IMR-90 (cell line): ENCODE measurements at places on chromosomes 5 and 9. TPM values are rescaled to one million over a fixed set of nuclear protein-coding genes. Genes with fewer than 3 reads are reported as not detected.

DNA sequence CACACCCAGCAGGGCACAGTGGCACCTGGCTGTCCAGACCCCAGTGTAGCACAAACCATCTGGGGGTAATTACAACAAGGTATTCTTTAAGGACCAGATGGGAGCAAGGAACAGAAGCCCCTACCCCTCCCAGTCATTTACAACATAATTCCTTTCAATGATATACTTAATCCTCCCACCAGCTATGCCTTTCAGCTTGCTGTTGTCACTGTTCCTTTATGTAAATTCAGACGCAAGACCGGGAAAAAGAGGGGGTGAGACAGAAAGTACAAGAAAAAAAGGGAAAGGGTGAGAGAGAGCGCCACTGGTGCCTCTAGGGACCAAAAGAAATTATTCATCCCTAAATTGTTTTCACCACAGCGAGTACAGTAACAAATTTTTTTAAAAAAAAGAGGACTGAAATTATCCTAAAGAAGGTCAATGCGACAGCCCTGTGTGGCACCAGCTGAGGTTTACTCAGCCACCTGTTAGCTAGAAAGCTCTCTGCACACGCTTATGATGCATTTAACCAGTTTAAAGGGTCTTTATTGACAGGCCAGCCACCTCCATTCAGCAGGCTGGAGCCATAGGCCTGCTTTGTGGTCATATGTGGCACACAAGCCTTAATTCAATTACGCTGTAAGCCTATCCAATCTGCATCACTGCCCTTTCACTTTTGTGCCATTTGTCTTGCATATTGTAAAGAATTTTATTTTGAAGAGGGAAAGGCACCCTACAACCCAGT lies 210.2 kb upstream of the ISL1 start:
- DNase-seq, result no peak

OLFML2A gene
- 4.7 and 5.9 TPM in 2 replicates for polyA plus RNA-seq

SEMA4D gene
- 1.1 and 1.5 TPM in 2 replicates for polyA plus RNA-seq

- DNase-seq, result peak; percentile 2
These were observed 190.4 kb downstream of the EPB41L4A start for GRCh38 chr5:112228667-112229066.

- DNase-seq, result no peak
These were observed 77.3 kb upstream of the ZNF366 start for GRCh38 chr5:72584466-72584865.

DNA sequence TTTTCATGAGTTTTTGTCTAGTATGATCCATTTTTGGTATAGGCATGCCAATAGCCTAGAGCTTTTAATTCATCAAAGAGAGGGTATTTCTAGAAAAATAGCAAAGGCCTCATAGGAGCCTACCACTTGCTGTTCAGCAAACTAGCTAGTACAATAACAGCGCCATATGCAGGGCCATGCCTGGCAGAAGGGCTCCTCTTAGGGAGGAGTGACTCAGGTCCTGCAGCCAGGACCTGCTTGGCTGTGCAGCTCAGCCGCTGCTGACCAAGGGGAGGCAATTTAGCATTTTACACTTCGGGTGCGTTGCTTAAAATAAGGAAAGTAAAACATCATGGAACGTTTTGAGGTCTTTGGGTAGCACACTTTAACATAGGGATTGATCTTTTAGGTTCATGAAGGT lies 100.6 kb downstream of the TRIO start:
- no peak for DNase-seq

CDO1 gene
- 4.8 and 7.9 TPM in 2 replicates for polyA plus RNA-seq

GRCh38 chr5:73939557-73939956 lies 313.6 kb downstream of the ARHGEF28 start:
- no peak for DNase-seq

NIPSNAP3A gene
- 16.2 and 21.4 TPM in 2 replicates for polyA plus RNA-seq

- peak; percentile 73 for DNase-seq
These were observed 511.0 kb upstream of the TLE4 start for GRCh38 chr9:79060766-79061165.

GRCh38 chr5:117624201-117624600 lies 1049.6 kb upstream of the SEMA6A start:
- DNase-seq, result no peak

SMIM27 gene
- 3.4 and 5.5 TPM in 2 replicates for polyA plus RNA-seq

C1QTNF3 gene
- polyA plus RNA-seq, result 0.76 and 1.0 TPM in 2 replicates

MAMDC4 gene
- 3.5 and 5.0 TPM in 2 replicates for polyA plus RNA-seq

DNA sequence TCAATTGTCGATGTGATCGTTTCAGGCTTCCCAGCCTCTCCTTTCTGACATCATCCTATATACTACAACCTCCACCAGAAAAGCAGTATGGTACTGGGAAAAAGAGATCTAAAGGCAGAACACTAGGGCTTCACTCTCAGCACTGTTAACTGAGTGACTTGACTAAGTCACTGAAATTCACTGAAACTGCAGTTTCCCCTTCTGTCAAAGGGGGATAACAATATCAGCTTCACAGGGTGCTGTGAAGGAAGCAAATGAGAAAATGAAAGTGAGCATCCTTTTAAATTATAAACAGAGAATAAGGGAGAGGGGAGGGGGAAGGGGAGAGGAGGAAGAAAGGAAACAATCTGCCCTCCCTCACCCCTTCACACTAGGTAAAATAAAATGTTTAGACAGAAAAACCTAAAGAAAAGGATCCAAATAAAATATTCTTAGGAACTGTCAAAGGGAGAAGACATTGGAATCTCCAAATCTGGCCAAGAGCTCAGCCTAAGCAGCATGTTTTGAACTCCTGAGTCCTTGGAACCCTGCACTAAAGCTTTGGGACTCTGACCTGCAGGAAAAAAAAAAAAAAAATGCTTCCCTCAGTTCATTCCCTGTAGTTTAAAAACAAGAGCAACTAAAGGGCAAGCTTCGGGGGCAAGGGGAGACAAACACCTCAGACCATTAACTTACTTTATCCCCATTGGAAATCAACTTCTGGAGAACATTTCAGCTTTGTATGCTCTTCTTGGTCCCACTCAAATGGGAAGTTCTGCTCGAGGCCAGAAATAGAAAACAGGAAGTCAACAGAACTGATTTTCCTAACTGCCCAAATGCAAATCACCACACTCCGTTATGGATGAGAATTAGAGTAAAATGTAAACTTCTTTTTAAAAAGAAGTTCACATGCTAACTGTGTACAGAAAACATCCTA lies 178.3 kb downstream of the DEPDC1B start:
- no peak for DNase-seq

DNA sequence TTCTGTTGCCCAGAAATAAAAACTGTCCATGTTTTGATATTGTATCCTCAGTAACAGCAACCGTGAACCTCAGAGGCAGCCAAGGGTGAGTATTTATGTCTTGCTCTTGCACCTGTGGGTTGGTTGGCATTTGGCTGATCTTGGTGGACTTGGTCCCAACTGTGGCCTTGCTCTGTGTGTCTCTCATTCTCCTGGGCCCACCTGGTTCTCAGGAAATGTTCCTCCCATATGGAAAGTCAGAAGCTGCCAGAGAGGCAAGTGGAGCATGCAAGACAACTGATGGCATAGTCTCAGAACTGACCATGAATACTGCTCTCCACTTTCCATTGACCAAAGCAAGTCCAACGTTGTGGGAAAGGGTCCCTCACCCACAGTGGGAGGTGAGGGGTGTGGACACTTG lies 13.6 kb upstream of the NINJ1 start:
- DNase-seq, result no peak

GRCh38 chr9:129667850-129668249 lies 2.4 kb downstream of the PRRX2 start:
- DNase-seq, result no peak

MEGF9 gene
- polyA plus RNA-seq, result 3.0 and 3.4 TPM in 2 replicates

- DNase-seq, result no peak
These were observed 45.9 kb upstream of the CEMIP2 start for GRCh38 chr9:71814226-71814625.

- peak; percentile 44 for DNase-seq
These were observed 52.7 kb downstream of the RXRA start for GRCh38 chr9:134378901-134379338.

GRCh38 chr5:147805030-147805454 lies 22.5 kb upstream of the JAKMIP2 start:
- no peak for DNase-seq

- DNase-seq, result no peak
These were observed 7.7 kb upstream of the NFIB start for GRCh38 chr9:14321517-14322130.

FAM200C gene
- polyA plus RNA-seq, result 1.1 and 1.7 TPM in 2 replicates

DNA sequence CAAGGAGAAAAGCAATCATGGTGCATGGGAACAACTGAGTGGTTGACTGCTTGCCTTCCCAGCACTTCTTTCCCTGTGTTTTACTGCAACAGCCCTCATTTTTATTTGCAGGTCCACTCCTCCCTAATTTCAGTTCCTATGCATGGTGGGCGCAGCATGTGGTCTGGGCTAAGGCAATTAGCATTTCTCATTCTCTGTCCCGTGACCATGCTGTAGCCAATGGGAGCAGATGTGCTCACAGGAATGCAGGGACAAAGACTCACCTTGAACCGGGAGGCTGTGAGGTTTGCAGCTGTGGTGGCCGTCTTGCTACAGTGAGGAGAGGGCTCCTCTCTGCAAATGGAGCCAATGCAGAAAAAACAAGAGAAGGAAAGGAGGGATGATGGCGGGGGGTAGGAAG lies 315.5 kb downstream of the SLIT3 start:
- DNase-seq, result no peak

- DNase-seq, result no peak
These were observed 170.5 kb downstream of the NDUFS4 start for GRCh38 chr5:53730943-53731342.

SH3TC2 gene
- 3.3 and 3.4 TPM in 2 replicates for polyA plus RNA-seq

GRCh38 chr9:129697656-129698253 lies 32.3 kb downstream of the PRRX2 start:
- peak; percentile 78 for DNase-seq

GRCh38 chr9:92328225-92328624 lies 2.5 kb downstream of the CENPP start:
- peak; percentile 78 for DNase-seq
